ENCODE measurements at places on chromosomes 5 and 9.

- peaks cover 12% of the 10 kb centered on the region for H3K4me1 ChIP-seq
- no peaks in the 10 kb centered on the region for H3K27me3 ChIP-seq
- no peak overlapping the region for H3K27ac ChIP-seq
Observed at GRCh38 chr5:33400675-33401074, 40.1 kb upstream of the TARS1 start.

DNA sequence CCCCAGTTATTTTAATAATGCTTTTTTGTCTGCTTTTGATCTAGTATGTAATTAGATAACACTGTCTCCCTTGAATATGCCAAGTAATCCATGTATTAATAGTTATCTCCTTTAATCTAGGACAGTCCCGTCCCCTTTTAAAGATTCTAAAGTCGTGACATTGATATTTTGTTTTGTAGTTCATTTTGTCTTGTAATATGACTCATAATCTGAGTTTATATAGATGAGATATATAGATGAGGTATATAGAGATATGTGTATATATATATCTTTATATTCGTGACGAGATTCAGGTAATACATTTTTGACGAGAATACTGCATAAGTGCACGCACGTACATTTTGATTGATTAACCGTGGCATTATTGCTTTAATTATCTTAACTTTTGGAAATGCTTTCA, 1.6 kb downstream of the SREK1 start:
- no peaks in the 10 kb centered on the region for H3K36me3 ChIP-seq
- no peaks in the 10 kb centered on the region for H3K27me3 ChIP-seq
- H3K4me3 ChIP-seq = peak overlapping the region; percentile 98
- H3K27ac ChIP-seq = peak overlapping the region; percentile 98
- H3K4me1 ChIP-seq = peaks cover 33% of the 10 kb centered on the region
- peak; percentile 70 for DNase-seq

DNA sequence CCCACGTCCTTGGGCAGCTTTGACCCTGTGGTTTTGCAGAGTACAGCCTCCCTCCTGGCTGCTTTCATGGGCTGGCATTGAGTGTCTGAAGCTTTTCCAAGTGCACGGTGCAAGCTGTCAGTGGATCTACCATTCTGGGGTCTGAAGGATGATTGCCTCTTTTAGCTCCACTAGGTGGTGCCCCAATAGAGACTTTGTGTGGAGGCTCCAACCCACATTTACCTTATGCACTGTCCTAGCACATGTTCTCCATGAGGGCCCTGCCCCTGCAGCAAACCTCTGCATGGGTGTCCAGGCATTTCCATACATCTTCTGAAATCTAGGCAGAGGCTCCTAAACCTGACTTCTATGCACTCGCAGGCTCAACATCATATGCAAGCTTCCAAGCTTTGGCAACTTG, 644.2 kb upstream of the CDH9 start:
- H3K36me3 ChIP-seq = no peaks in the 10 kb centered on the region
- no peak overlapping the region for H3K27ac ChIP-seq
- no peaks in the 10 kb centered on the region for H3K4me1 ChIP-seq
- H3K4me3 ChIP-seq = no peak overlapping the region
- no peaks in the 10 kb centered on the region for H3K27me3 ChIP-seq

DNA sequence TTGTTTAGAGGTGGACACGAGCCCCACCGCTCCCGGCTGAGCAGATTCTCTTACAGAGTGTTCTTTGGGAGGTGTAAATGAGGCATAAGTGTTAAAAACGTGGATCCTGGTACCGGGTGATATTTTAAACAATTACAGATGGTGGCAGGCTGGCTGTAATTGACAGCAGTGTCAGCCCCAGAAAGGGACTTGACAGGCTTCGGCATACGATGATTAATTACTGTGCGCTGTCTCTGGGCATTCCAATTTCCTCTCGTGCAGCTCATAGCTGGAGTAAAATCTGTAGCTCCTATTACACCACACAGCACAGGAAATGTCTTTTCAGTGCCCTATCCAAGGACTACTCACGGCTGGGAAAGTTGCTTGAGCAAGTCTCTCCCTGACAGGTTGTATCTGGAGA, 305.4 kb upstream of the IRX2 start:
- DNase-seq = no peak
- no peaks in the 10 kb centered on the region for H3K36me3 ChIP-seq
- H3K4me3 ChIP-seq = no peak overlapping the region
- H3K27me3 ChIP-seq = no peaks in the 10 kb centered on the region
- H3K27ac ChIP-seq = no peak overlapping the region

- H3K27ac ChIP-seq = no peak overlapping the region
- no peaks in the 10 kb centered on the region for H3K36me3 ChIP-seq
- DNase-seq = no peak
- H3K27me3 ChIP-seq = no peaks in the 10 kb centered on the region
- no peaks in the 10 kb centered on the region for H3K4me1 ChIP-seq
- no peak overlapping the region for H3K4me3 ChIP-seq
Observed at GRCh38 chr9:122005597-122005996, 87.5 kb downstream of the TTLL11 start.

DNA sequence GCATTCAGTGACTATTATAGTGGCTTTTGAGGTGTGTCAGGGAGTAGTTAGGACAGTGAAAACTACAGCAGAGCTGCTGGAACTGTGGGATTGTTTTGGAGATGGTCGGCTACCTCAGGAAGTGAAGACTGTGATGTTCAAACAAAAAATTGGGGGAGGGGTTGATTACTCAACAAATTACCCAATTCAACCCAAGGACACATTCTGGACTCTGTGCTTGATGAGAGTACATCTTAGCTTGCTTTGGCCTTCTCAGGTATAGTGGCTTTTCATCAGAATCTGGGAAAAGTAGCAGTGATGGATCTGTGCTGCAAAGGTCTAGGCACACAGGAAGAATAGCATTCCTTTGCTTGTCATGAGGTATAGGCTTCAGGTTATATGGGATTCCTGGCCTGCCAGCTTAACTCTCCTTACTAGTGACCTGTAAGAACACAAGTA, 47.0 kb downstream of the SLC44A1 start:
- no peaks in the 10 kb centered on the region for H3K27me3 ChIP-seq
- DNase-seq = no peak
- H3K27ac ChIP-seq = no peak overlapping the region
- H3K4me3 ChIP-seq = no peak overlapping the region
- H3K36me3 ChIP-seq = no peaks in the 10 kb centered on the region
- peaks cover 30% of the 10 kb centered on the region for H3K4me1 ChIP-seq

DNA sequence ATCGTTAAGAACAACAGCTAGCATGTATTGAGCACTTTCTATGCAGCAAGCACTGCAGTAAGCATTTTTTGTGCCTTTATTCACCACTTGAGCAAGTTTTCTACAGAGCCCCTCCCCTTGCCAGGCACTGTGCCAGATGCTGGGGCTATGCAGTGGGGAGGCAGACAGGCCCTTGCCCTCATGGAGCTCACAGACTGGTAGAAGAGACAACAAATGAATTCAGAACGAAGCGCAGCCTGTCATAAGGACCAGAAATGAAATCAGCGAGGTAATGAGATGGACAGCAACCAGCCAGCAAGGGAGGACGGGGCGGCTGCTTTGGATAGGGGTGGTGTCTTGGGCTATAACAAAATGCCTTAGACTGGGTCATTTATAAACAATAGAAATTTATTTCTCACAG, 68.8 kb downstream of the C9orf50 start:
- H3K27ac ChIP-seq = no peak overlapping the region
- no peaks in the 10 kb centered on the region for H3K27me3 ChIP-seq
- no peaks in the 10 kb centered on the region for H3K36me3 ChIP-seq
- peaks cover 14% of the 10 kb centered on the region for H3K4me1 ChIP-seq
- DNase-seq = no peak

DNA sequence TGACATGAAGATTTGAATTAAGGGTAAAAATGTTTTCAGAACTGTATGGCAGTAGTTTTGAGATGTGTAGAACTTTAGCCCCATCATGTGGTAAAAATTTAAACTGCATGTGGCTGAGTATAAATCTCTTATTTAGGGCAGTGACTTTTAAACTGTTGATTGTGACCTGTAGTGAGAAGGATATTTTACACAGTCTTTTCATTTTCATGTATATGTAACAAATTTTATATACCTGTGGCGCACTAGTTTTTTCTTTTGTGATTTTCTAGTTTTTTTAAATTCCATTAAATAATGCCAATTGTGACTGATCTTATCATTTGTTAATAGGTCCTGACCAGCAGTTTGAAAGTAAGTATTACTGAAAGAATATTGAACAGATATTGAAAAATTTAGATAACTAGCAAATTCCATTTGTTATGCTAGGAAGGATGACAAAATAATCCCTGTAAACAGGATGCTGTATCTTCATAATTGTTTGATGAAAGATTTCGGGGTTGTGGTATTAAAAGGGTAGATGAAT, 47.2 kb downstream of the GPBP1 start:
- H3K36me3 ChIP-seq = no peaks in the 10 kb centered on the region
- DNase-seq = peak; percentile 37

DNA sequence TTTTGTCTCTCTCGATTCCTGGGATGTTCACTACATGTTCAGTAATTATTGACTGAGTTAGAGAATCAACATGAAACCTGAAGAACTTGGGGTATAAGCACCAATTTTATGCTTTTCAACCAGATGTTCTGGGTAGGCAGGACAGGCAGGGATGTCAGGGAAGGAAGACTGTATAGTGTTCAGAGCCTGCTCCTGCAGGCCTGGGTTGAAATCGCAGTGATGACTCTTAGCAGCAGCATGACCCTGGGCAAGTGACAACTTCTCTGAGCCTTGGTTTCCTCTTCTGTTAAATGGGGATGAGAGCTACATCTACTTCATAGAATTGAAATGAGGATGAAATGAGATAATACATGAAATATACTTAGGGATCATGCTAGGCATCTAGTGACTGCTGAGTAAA, 29.7 kb upstream of the PANK3 start:
- no peak overlapping the region for H3K27ac ChIP-seq
- peaks cover 6% of the 10 kb centered on the region for H3K4me1 ChIP-seq
- H3K4me3 ChIP-seq = no peak overlapping the region
- H3K27me3 ChIP-seq = no peaks in the 10 kb centered on the region

- no peaks in the 10 kb centered on the region for H3K4me1 ChIP-seq
- H3K27me3 ChIP-seq = no peaks in the 10 kb centered on the region
- no peak overlapping the region for H3K27ac ChIP-seq
- no peaks in the 10 kb centered on the region for H3K36me3 ChIP-seq
Observed at GRCh38 chr5:112634166-112634565, 103.5 kb upstream of the APC start.

- H3K27ac ChIP-seq = no peak overlapping the region
- no peaks in the 10 kb centered on the region for H3K36me3 ChIP-seq
- no peak overlapping the region for H3K4me3 ChIP-seq
- H3K27me3 ChIP-seq = no peaks in the 10 kb centered on the region
- no peak for DNase-seq
Observed at GRCh38 chr5:59143926-59144333, 561.1 kb downstream of the RAB3C start.

DNA sequence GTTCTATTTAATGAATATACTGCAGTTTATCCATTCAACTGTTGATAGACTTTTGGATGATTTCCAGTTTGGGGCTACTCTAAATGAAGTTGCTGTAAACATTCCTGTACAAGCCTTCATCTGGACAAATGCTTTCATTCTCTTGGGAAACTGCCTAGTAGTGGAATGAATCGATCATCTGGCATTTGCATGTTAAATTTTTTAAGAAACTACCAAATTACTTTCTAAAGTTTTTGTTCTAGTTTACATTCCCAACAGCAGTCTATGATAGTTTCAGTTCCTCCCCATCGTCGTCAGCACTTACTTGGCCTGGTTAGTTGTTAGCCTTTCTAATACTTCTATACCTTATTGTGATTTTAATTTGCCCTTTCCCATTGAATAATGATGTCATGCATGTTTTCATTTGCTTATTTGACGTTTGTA, 306.3 kb downstream of the FER start:
- H3K36me3 ChIP-seq = no peaks in the 10 kb centered on the region
- peaks cover 8% of the 10 kb centered on the region for H3K4me1 ChIP-seq
- no peaks in the 10 kb centered on the region for H3K27me3 ChIP-seq
- no peak for DNase-seq
- H3K27ac ChIP-seq = no peak overlapping the region

GRCh38 chr9:14811844-14812243, 89.3 kb upstream of the CER1 start:
- no peaks in the 10 kb centered on the region for H3K36me3 ChIP-seq
- peaks cover 13% of the 10 kb centered on the region for H3K4me1 ChIP-seq
- no peak overlapping the region for H3K27ac ChIP-seq
- no peak overlapping the region for H3K4me3 ChIP-seq
- no peak for DNase-seq
- H3K27me3 ChIP-seq = no peaks in the 10 kb centered on the region

GRCh38 chr5:180541710-180542109, 47.5 kb downstream of the CNOT6 start:
- no peaks in the 10 kb centered on the region for H3K4me1 ChIP-seq
- DNase-seq = no peak
- H3K36me3 ChIP-seq = no peaks in the 10 kb centered on the region
- H3K27ac ChIP-seq = no peak overlapping the region
- H3K27me3 ChIP-seq = no peaks in the 10 kb centered on the region

DNA sequence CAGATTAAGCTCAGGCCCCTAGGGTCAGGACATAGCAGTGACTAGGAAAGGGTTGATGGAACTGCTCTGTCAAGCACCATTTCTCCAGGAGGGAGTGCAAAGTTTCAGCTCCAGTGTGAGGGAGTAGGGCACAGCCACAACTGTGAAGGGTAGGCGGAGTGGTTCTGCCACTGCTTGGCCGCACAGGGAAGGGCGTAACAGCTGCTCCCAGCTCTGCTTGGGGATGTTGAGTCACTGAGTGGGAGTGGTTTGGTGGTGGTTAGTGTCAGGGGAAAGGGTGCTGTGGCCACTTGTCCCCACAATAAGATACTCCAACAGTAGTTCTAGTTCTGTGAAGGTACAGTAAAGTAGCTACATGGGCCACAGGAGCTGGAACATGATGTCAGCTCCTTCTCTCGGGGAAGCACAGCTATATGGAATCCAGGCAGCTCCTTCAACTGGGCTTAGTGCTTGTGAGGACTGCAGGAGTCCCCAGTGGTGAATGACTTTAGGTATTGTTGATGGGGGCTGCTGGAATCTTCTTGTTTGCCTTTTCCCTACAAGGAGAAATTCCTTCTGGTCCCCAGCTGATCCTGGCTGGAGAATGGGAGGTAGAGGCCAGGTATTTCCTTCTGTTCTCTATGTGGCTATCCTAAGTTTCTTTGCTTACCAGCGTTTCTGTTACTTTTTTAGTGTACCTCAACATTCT, 314.5 kb downstream of the SPATA31D1 start:
- H3K36me3 ChIP-seq = no peaks in the 10 kb centered on the region
- no peaks in the 10 kb centered on the region for H3K27me3 ChIP-seq
- no peak overlapping the region for H3K4me3 ChIP-seq
- no peaks in the 10 kb centered on the region for H3K4me1 ChIP-seq
